ENCODE measurements at places on chromosomes 6 and 20. TPM values are rescaled to one million over a fixed set of nuclear protein-coding genes. Genes with fewer than 3 reads are reported as not detected.

DNA sequence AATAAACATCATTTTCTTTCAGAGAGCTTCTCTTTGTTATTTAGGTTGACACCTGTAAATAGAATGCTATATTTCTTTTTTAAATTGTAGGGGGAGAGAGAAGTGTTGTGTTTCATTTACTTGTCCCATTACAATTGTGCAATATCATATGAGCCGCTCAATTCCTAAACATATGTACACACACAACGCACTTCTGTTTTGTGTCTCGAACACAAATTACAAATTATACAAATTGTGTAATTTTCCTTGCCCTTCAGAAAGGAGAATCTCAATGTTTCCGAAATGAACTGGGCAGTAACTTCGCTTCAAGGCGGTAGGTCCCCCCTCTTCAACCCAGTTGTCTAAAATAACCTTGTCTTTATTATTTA lies 2.6 kb upstream of the ABT1 start:
- H3K27ac ChIP-seq, result no peak overlapping the region
- peaks cover 7% of the 10 kb centered on the region for H3K27me3 ChIP-seq
- no peak for DNase-seq
- H3K4me3 ChIP-seq, result no peak overlapping the region
- H3K36me3 ChIP-seq, result peaks cover 18% of the 10 kb centered on the region
- peaks cover 15% of the 10 kb centered on the region for H3K4me1 ChIP-seq

- H3K27me3 ChIP-seq, result no peaks in the 10 kb centered on the region
- H3K27ac ChIP-seq, result no peak overlapping the region
- peaks cover 16% of the 10 kb centered on the region for H3K4me1 ChIP-seq
- H3K36me3 ChIP-seq, result no peaks in the 10 kb centered on the region
- H3K4me3 ChIP-seq, result no peak overlapping the region
These were observed 435.5 kb upstream of the PLCB4 start for GRCh38 chr20:8633366-8633765.

DNA sequence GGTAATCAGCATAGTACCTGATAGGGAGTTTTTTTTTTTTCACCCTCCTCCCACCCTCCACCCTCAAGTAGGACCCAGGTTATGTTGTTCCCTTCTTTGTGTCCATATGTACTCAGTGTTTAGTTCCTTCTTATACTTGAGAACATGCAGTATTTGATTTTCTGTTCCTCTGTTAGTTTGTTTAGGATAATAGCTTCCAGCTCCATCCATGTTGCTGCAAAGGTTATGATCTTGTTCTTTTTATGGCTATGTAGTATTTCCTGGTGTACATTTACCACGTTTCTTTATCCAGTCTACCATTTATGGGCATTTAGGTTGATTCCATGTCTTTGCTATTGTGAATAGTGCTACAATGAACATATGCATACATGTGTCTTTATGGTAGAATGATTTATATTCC lies 41.9 kb downstream of the FOXA2 start:
- H3K4me1 ChIP-seq, result no peaks in the 10 kb centered on the region
- H3K36me3 ChIP-seq, result no peaks in the 10 kb centered on the region
- peaks cover 3% of the 10 kb centered on the region for H3K27me3 ChIP-seq
- no peak for DNase-seq
- H3K27ac ChIP-seq, result no peak overlapping the region
- no peak overlapping the region for H3K4me3 ChIP-seq

Gene TFAP2C
- total RNA-seq, result 1.1 TPM

Gene TGM3
- 5.3 TPM for total RNA-seq

Gene CPNE5
- not detected for total RNA-seq

GRCh38 chr20:4920131-4920530 lies 81.2 kb downstream of the SLC23A2 start:
- no peak for DNase-seq
- no peak overlapping the region for H3K4me3 ChIP-seq
- H3K4me1 ChIP-seq, result no peaks in the 10 kb centered on the region
- no peaks in the 10 kb centered on the region for H3K36me3 ChIP-seq

- no peak overlapping the region for H3K27ac ChIP-seq
- no peaks in the 10 kb centered on the region for H3K36me3 ChIP-seq
- DNase-seq, result no peak
- no peak overlapping the region for H3K4me3 ChIP-seq
- H3K27me3 ChIP-seq, result no peaks in the 10 kb centered on the region
These were observed 636.0 kb downstream of the BCKDHB start for GRCh38 chr6:80742481-80742880.

- H3K4me1 ChIP-seq, result peaks cover 19% of the 10 kb centered on the region
- DNase-seq, result no peak
- H3K27ac ChIP-seq, result no peak overlapping the region
- no peaks in the 10 kb centered on the region for H3K36me3 ChIP-seq
These were observed 307.6 kb downstream of the ALDH8A1 start for GRCh38 chr6:134642279-134642678.

DNA sequence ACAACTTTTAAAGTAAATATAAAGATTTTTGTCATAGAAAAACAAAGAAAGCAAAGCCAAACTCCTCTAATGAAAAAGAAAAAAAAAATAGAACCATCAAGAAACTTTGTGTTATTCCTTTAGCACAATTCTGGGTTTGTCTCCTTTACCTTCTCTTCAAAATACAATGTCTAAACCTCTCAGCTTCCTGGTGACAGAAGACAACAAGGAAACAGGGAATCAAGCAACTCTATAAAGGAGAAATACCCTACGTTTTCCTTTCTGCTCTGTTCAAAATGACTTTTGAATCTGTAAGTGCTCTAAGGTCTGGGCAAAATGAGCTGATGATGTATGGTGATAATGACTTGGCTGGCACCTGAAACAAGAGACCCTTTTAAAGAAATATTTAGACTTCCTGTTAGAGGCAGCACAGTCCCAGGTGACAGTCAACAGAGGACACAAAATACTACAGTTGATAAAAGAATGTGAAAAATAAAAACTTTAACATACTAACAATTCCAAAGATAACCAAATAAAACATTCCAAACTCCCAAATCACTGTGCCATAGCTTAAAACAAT lies 101.4 kb downstream of the PRDM1 start:
- H3K27me3 ChIP-seq, result no peaks in the 10 kb centered on the region
- no peak overlapping the region for H3K4me3 ChIP-seq
- 0 out of 2 replicates have a peak, but pooled peaks cover 3% of the 10 kb centered on the region for H3K36me3 ChIP-seq
- no peak overlapping the region for H3K27ac ChIP-seq
- no peak for DNase-seq
- H3K4me1 ChIP-seq, result peaks cover 12% of the 10 kb centered on the region

- H3K4me3 ChIP-seq, result no peak overlapping the region
- H3K36me3 ChIP-seq, result 0 out of 2 replicates have a peak, but pooled peaks cover 4% of the 10 kb centered on the region
- H3K27me3 ChIP-seq, result no peaks in the 10 kb centered on the region
- peak overlapping the region; percentile 63 for H3K27ac ChIP-seq
- no peak for DNase-seq
These were observed 64.7 kb downstream of the ARHGAP18 start for GRCh38 chr6:129645106-129645829.

Gene POPDC3
- 41.7 TPM for total RNA-seq

Gene AHCY
- 77.8 TPM for total RNA-seq

Gene SLC13A3
- not detected for total RNA-seq

GRCh38 chr6:160167604-160168399 lies 46.2 kb downstream of the SLC22A1 start:
- H3K27ac ChIP-seq, result no peak overlapping the region
- no peak for DNase-seq
- no peaks in the 10 kb centered on the region for H3K4me1 ChIP-seq
- no peaks in the 10 kb centered on the region for H3K36me3 ChIP-seq
- H3K27me3 ChIP-seq, result no peaks in the 10 kb centered on the region
- no peak overlapping the region for H3K4me3 ChIP-seq

- peak; percentile 69 for DNase-seq
- peaks cover 70% of the 10 kb centered on the region for H3K36me3 ChIP-seq
- no peak overlapping the region for H3K4me3 ChIP-seq
- H3K27me3 ChIP-seq, result no peaks in the 10 kb centered on the region
- H3K27ac ChIP-seq, result peak overlapping the region; percentile 86
These were observed 20.3 kb downstream of the TTPAL start for GRCh38 chr20:44495802-44496481.

Gene CSNK2B
- total RNA-seq, result 270 TPM

- peak overlapping the region; percentile 81 for H3K27ac ChIP-seq
- peaks cover 15% of the 10 kb centered on the region for H3K4me1 ChIP-seq
- peaks cover 49% of the 10 kb centered on the region for H3K36me3 ChIP-seq
- H3K4me3 ChIP-seq, result peak overlapping the region; percentile 69
- peak; percentile 45 for DNase-seq
These were observed 585 bp downstream of the PSMB9 start for GRCh38 chr6:32854376-32855178.

- no peak overlapping the region for H3K4me3 ChIP-seq
- no peaks in the 10 kb centered on the region for H3K4me1 ChIP-seq
- no peak for DNase-seq
These were observed 10.7 kb downstream of the SLC22A1 start for GRCh38 chr6:160132297-160132637.

Gene BPIFB1
- total RNA-seq, result not detected

Gene PSMG4
- 16.1 TPM for total RNA-seq

Gene YWHAB
- total RNA-seq, result 95.5 TPM

Gene MYT1
- total RNA-seq, result not detected

Gene BACH2
- 1.3 TPM for total RNA-seq

Gene MUC21
- not detected for total RNA-seq

DNA sequence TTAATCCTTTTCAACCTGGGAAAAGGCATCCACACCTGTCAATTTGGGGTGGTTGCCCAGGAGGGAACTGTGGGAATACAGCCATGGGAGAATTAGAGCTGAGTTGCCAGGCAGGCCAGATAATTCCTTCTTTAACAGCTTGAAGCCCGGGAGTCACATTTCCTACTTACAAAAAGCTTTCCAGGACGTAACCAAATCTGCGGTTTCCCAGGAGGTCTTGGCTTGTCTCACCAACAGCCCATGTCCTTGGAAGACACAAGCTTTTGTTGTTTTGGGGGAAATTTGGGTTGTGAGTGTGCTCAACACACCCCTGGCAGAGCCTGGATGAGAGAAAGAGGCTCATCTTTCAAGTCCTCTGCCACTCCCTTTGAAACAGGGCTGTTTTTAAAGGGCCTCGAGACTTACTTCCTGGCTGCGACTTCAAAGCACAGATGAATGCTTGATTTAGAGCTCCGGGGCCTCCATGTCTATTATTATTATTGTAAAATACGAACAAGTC lies 465.9 kb upstream of the BTBD3 start:
- no peaks in the 10 kb centered on the region for H3K36me3 ChIP-seq
- peaks cover 50% of the 10 kb centered on the region for H3K4me1 ChIP-seq
- no peak overlapping the region for H3K4me3 ChIP-seq
- no peaks in the 10 kb centered on the region for H3K27me3 ChIP-seq
- H3K27ac ChIP-seq, result peak overlapping the region; percentile 20

- H3K27me3 ChIP-seq, result peaks cover 21% of the 10 kb centered on the region
- no peaks in the 10 kb centered on the region for H3K36me3 ChIP-seq
- H3K4me3 ChIP-seq, result no peak overlapping the region
- DNase-seq, result peak; percentile 67
These were observed 14.7 kb downstream of the KLHL32 start for GRCh38 chr6:96939007-96939805.

- no peaks in the 10 kb centered on the region for H3K4me1 ChIP-seq
- H3K27me3 ChIP-seq, result no peaks in the 10 kb centered on the region
- H3K27ac ChIP-seq, result no peak overlapping the region
- no peak for DNase-seq
These were observed 111.2 kb upstream of the PTPN1 start for GRCh38 chr20:50398821-50399554.

GRCh38 chr6:5067305-5067704 lies 17.8 kb upstream of the PPP1R3G start:
- no peak for DNase-seq
- no peaks in the 10 kb centered on the region for H3K36me3 ChIP-seq
- H3K27me3 ChIP-seq, result no peaks in the 10 kb centered on the region
- H3K4me1 ChIP-seq, result no peaks in the 10 kb centered on the region

DNA sequence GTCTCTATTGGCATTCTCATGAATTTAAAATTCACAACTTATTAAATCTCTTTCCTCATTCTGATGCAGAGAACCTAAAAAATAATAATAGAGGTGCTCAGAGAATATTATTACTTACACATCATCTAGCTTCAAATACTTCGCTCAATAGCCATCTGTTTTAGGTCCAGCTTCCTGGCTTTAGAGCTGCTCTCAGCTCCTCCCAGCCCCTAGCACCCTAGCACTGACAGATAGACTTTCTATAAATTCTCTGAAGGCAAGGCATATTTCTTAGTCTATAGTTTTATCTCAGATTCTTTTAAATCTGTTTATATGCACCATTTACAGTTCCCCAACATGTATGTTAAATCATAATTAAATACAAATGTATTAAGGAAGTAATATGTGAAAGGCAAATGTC lies 281.3 kb downstream of the PTPRK start:
- no peak overlapping the region for H3K27ac ChIP-seq
- DNase-seq, result no peak
- H3K36me3 ChIP-seq, result 0 out of 2 replicates have a peak, but pooled peaks cover 3% of the 10 kb centered on the region
- H3K27me3 ChIP-seq, result no peaks in the 10 kb centered on the region

- no peak overlapping the region for H3K4me3 ChIP-seq
- peak; percentile 22 for DNase-seq
- H3K27me3 ChIP-seq, result no peaks in the 10 kb centered on the region
- peaks cover 35% of the 10 kb centered on the region for H3K36me3 ChIP-seq
- H3K4me1 ChIP-seq, result peaks cover 16% of the 10 kb centered on the region
- no peak overlapping the region for H3K27ac ChIP-seq
These were observed 56.7 kb upstream of the TMEM181 start for GRCh38 chr6:158503222-158503621.

DNA sequence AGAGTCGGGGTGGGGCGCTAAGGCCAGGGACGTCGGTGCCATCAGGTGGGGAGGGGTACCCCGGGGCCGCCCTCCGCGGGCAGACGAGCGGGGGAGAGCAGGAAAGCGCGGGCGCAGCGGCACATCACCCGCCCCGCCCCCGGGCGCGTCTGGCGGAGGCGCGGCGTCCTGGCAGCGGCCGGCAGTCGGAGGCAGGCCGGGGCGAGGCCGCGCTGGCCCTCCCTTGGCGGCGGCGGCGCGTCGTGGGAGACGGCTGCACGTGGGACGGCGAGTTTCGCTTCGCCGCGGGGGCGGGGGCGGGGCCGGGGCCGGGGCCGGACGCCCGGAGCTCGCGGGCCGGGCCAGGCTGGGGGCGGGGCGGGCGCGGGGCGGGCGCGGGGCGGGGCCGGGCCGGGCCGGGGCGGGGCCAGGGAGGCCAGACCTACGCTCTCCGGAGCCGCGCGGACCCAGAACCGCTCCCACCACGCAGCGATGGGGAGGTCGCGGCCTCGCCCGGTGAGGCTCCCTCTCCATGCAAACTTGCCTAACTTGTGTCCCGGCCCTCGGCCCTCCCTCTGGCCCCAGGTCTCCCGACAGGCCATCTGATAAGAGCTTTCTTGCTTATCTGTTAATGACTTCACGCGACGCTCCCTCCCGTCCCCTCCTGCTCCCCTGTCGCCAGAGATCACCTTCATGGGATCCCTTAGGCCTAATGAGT lies 12.5 kb downstream of the ITPR3 start:
- H3K27ac ChIP-seq, result no peak overlapping the region
- peaks cover 3% of the 10 kb centered on the region for H3K36me3 ChIP-seq
- DNase-seq, result peak; percentile 46
- peaks cover 17% of the 10 kb centered on the region for H3K4me1 ChIP-seq
- peak overlapping the region; percentile 42 for H3K4me3 ChIP-seq
- no peaks in the 10 kb centered on the region for H3K27me3 ChIP-seq

GRCh38 chr6:2166717-2167116 lies 78.7 kb downstream of the GMDS start:
- H3K4me3 ChIP-seq, result no peak overlapping the region
- no peak for DNase-seq
- no peaks in the 10 kb centered on the region for H3K36me3 ChIP-seq
- no peak overlapping the region for H3K27ac ChIP-seq
